CD4-positive, alpha-beta T cell treated with Interferon gamma for 1 hour (primary cell): ENCODE measurements at places on chromosomes 13 and 19.

GRCh38 chr13:60881507-60881906, 484.5 kb downstream of the TDRD3 start:
- no peak for DNase-seq

- no peak for DNase-seq
Observed at GRCh38 chr13:49580980-49581680, 4.2 kb downstream of the RCBTB1 start.

DNA sequence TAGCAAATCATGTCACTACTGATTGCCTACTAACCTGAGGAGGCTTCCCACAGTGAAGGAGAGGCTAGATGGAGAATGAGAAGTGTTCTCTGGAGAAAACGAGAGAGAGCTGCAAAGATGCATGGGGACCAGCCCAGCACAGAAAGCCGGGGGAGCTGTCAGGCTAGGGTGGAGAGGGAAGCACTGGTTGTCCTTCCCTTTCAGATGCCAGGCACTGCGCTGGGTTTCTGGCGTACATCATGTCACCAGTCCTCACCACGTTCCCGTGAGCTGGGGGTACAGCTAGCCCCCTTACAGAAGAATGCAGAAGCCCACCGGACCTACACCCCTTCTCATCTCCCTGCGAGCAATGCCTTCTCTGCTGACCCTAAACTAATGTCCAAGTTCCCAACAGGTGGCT, 86.0 kb downstream of the STK24 start:
- DNase-seq = no peak

- DNase-seq = no peak
Observed at GRCh38 chr19:31175564-31176348, 173.5 kb downstream of the TSHZ3 start.

DNA sequence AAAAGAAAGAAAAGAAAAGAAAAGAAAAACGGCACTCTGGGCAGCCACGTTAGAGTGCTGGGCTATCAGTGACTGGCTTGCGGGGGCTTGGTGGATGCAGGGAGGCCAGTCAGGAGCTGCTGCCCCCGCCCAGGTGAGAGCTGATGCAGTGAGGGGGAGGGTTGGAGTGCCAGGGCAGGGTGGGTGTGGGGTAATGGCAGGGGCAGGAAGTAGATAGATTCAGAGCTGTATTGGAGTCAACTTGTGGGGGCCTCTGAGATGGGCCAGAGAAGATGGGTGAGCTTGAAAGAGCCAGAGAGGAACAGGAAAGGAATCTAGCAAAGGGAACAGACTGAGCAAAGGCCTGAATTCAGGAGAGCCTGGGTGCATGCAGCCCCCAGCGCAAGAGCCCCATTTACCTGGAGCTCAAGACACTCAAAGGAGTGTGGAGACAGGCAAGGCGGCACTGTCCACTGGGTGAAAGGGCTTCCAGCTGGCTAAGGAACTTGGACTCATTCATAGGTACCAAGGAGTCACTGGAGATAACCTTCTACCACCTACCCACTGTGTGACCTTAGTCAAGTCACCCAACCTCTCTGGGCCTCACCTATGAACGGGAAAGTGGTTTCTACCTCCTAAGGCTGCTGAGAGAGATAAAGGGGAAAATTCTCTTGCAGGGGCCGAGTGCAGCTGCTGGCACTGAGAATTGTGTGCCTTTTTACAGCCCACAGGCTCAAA, 20.2 kb downstream of the VSTM2B start:
- DNase-seq = no peak

DNA sequence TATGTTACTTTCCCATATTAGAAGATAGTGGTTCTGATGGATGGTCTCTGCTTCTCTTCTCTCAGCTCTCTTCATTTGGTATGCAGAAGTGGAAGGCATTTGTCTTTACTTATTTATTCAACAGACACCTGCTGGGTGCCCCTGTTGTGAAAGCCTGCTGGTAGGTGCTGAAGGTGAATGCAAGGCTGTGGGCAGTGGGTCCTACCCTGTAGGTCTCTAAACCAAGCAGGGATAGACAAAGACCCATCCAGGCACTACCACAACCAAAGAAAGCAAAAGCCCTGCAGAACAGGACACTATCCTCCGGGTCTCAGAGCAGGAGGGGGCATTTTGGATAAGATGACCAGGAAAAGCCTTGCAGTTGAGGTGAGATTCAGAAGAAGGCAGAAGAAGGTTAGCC, 106.1 kb downstream of the STARD13 start:
- no peak for DNase-seq

DNA sequence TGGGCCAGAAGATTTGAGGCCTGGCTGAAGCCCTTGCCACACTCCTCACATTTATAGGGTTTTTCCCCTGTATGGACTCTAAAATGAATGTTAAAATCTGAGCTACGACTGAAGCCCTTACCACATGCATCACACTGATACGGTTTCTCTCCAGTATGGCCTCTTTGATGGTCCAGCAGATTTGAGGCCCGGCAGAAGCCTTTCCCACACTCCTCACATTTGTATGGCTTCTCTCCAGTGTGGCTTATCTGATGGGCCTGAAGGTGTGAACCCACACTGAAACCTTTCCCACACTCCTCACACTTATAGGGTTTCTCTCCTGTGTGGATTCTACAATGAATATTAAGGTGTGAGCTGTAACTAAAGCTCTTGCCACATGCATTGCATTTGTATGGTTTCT, 21.0 kb downstream of the ZNF45 start:
- no peak for DNase-seq

GRCh38 chr13:37175996-37176395, 70.5 kb upstream of the CSNK1A1L start:
- no peak for DNase-seq

DNA sequence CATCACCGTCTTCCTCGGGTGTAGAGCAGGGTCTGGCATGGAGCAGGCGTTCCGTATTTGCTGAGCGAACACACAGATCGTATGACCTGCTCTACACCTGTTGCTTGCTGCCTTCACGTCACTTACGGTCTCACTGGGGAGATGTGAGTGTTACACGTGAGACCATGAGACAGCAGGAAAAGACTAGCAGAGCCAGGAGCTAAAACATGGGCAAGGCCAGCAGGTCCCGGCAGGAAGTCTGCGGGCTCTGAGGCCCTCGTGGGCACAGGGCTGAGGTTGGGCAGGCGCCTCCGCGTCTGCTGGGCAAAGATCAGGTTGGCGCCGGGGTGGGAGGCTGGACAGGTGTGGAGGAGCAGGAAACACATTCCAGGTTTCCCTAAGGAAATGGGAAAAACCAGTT, 19.7 kb upstream of the GTF3A start:
- DNase-seq = no peak

- peak; percentile 64 for DNase-seq
Observed at GRCh38 chr19:54312436-54313377, at the start of gene LILRA5. TSS of gene LILRA5 (minus strand) at chr19:54313166. CDS start at chr19:54313019, 147 bp downstream.

- DNase-seq = no peak
Observed at GRCh38 chr19:42151782-42152684, 19.8 kb upstream of the POU2F2 start.

DNA sequence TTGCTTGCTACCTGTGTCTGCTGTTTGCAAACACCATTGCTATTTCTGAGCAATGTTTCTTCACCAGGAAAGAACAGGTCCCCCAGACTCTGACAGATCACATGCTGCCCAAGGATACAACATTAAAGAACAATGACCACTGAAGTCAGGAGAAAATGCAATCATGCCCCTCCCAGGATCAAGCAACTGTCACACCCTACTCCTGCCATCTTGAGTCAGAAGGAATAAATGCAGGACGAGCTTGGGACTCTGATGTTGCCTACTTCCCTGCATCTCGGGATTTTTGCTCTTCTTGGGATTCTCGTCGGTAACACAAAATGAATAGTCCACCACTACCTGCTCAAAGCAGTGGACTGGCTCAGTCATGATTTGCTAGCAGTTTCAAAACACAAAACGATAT, 490.6 kb downstream of the COG6 start:
- DNase-seq = no peak

- DNase-seq = no peak
Observed at GRCh38 chr13:95128045-95128643, 173.1 kb downstream of the ABCC4 start.

DNA sequence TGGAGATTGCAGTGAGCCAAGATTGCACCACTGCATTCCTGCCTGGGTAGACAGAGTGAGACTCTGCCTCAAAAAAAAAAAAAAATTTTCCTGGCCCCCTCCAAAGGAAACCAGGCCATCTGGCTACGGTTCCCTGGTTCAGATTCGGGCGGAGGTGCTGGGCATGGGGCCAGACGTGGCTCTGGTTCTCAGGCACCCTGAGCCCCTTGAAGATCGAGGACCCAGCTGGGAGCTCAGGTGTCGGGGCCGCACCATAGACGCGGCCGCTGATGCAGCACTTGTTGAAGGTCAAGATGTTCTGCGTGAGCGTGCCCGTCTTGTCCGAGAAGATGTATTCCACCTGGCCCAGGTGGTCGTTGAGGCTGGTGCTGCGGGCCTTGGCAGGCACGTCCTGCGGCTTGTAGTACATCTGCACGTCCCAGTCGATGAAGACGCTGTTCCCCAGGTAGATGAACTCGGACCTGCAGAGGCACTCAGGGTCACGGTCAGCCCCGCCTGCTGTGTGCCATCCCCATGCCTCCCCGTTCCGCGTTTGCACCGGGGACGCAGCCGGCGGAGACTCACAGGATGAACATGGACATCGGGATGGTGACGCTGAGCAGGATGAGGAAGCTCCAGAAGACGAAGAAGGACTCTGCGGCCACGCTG, 12.3 kb downstream of the ATP8B3 start:
- DNase-seq = no peak

DNA sequence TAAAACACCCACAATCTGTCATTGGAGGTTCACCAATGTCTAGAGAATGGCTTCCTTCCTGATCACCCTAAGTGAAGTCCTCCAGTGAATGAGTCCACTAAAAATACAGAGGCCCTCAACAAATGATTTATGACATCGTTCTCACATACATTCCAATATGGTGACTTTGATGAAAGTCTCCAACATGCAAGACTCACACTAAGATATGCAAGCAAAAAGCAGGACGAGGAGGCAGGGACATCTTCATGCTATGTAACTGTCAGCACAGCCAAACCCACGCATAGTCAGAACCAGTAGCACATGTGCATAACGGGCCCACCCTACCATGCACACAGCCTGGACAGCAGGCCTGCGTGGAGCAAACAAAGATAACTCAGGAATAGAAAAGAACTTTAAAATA, 16.6 kb upstream of the LSM14A start:
- no peak for DNase-seq

- DNase-seq = no peak
Observed at GRCh38 chr13:97002581-97002980, 8.3 kb upstream of the OXGR1 start.

- no peak for DNase-seq
Observed at GRCh38 chr13:78054157-78054556, 135.5 kb upstream of the EDNRB start.

GRCh38 chr19:19652482-19653295, 9.2 kb upstream of the GMIP start:
- DNase-seq = no peak
